NCI-H82 (cell line): ENCODE measurements at places on chromosomes 7 and 10.
A peak's percentile ranks its signal among the peaks of the same experiment; 100 is the strongest.

- no peak for DNase-seq
Measured at GRCh38 chr10:69364232-69364940, 52.3 kb downstream of the TACR2 start.

DNA sequence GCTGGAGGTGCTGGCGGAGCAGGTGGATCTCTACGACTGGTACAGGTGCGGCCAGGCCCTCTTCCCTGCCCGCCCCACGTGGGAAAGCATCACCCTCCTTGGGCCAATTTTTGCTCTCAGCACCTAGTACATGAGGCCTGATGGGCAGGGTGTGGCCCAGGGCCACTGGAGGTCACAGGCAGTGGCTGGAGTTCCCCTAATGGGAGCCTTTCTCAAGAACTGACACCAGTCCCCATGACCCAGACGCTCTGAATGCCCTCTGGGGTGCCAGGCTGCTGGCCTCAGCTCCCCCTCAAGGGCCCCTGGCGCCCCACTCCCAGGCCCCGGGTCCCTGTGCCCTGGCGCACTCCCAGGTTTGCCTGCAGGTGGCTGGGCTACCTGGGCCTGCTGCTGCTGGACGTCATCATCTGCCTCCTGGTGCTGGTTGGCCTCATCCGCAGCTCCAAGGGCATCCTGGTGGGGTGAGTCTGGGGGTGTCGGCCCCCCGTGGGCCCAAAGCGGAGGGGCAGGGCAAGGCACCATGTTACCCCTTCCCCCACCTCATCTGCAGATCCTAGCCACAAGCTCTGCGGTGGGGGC, 15.9 kb downstream of the TTYH3 start:
- DNase-seq: no peak

- no peak for DNase-seq
Measured at GRCh38 chr10:48299066-48299465, 7.4 kb upstream of the MAPK8 start.

DNA sequence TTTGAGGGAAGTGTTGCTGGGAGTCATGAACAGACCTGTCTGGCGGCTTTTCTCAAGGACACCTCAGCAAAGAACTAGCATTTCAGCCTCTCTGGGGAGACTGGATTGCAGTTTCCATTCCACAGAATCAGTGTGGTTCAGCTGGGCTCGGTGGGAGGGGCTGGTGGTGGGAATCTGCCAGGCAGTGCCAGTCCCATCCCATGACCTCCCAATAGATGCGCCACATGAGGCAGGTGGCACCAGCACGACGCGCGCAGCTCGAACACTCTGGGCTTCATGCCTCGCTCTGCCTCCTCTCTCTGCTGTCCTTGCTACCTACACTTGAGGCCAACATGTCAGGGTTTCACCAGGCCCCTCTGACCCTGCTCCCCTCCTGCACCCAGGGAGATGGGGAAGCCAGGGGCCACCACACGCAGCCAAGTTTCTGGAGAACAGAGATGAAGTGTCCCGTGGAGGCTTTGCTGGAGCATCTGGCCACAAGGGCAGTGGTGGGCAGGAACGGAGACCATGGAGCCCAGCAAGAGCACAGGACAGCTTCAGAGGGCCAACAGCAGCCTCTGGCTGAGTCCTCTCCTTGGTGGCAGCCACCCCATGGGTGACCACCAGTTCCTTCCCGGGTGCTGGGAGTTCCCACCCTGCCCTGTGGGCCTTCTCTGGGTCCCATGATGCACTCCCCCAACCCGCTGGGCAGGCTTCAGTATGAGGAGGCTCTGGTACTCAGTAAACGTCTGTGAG, 2.3 kb downstream of the NACAD start:
- DNase-seq: no peak

GRCh38 chr7:51295440-51296245, 21.0 kb downstream of the COBL start:
- peak; percentile 76 for DNase-seq

- DNase-seq: no peak
Measured at GRCh38 chr7:148545932-148546331, 44.6 kb upstream of the C7orf33 start.

GRCh38 chr7:11570922-11571550, 261.0 kb downstream of the THSD7A start:
- no peak for DNase-seq

GRCh38 chr10:86594535-86594934, 59.8 kb upstream of the OPN4 start:
- no peak for DNase-seq

GRCh38 chr7:3924277-3924676, 623.2 kb downstream of the SDK1 start:
- DNase-seq: no peak

DNA sequence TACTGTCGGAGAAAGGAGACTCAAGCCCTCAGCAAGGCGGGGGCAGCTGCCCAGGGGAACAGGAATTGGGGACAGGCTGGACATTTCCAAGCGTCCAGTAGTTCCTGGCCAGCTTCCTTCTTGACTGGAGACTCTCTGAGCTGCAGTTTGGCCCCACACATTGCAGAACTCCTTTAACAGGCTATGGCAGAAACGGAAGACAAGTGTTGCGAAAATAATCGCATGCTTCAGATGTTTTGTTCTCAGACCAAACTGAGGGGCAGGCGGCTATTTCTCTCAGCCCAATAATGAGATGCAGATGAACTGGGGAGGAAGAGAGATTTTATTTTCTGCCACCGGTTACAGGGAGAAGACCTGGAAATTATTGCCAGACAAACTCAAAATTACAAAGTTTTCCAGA, 88.0 kb upstream of the PFKP start:
- DNase-seq: no peak

DNA sequence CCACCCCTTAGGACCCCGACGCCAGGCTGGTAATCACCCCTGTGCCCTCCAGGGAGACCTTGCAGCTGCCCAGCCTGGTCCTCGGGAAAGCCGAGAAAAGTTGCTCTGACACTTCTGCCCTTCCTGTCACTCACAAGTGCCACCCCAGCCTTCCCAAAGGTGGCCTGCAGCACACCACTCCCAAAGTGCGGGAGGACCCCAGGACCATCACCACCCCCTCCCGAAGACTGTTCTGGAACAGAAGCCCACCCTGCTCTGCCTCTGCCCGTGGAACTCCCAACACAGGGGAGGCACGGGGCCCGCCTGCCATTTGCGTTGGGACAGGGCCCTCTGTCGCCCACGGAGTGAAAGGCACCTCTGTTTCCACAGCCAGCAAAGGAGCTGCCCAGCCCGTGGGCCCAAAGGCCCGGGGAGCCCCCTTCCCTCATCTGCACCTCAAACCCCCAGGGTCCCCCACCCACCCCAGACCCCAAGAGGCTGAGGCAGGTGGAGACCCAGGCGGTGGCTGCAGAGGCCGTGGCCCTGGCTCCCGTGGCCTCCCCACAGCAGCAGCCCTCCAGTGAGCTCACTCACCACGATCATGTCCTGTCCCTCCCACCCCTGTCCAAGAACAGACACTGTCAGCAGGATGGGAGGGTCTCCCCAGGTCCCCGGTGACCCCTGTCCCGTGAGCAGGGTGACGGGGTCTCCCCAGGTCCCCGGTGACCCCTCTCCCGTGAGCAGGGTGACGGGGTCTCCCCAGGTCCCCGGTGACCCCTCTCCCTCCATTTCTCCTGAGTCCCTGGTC, 47.8 kb upstream of the PPP2R2D start:
- no peak for DNase-seq

DNA sequence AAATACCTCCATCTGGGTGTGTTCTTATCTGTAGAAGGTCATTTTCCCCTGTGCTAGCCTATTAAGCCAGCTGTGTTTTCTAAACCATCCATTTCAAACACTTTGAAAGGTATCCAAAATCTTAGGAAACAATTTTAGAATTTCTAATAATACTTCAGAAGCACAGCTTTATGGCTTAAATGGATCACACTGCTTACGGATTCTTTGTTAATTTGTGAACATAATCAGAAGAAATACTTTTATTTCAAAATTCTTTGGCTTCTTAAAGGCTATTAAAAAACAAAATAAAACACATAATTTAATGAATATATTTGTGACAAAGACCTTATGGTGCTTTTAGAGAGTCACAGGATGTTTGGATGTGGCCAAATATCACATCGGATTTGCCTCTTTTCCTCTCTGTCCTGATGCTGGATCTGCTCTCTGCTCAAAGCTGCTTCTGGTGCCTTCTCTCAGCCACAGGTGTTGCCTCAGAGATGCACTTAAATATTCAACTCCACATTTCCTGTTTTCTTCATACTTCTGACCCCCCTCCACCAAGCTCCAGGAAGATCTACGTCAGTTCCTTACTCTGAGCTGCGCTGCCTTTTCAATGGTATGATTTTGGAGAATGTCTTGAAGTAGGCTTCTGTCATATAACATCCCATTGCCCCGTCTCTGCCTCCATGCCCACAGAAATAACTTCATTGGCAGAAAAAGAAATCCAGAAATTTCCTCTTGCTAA, 230.6 kb downstream of the MLLT10 start:
- DNase-seq: no peak

- no peak for DNase-seq
Measured at GRCh38 chr7:66778201-66778600, 37.7 kb downstream of the RABGEF1 start.

- DNase-seq: no peak
Measured at GRCh38 chr7:151693140-151693539, 173.4 kb upstream of the RHEB start.

DNA sequence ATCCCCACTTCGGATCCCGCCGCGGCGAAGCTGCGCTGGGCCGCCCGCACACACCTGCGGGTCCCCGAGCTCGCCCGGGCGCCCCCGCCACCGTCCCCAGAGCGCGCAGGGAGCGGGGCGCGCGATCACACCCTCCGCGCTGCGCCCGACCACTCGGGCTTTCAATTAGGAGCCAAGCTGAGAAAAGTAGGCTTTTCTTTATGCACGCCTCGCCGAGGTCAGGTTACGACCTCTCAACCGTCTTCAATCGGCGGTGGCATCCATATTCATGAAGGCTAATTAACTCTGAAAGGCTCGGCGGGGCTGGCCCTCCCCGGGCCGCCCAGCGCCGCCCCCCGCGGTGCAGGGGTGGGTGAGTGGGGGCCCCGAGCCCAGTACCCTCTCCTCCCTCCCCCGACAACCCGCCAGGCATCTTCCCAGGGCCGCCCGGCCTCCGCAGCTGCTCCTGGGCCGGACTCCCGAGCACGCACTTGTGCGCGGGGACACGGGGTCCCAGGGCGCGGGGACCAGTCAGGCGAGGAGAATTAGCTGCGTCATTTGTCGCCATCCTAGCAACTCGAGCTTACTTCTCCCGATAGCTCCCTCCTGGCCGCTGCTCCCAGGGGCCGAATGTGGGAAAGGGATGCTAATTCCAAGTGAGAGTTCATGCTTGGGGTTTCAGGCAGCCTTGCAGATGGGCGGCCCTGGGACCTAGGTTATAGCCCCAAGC, 155.5 kb upstream of the LYZL2 start:
- DNase-seq: peak; percentile 77

DNA sequence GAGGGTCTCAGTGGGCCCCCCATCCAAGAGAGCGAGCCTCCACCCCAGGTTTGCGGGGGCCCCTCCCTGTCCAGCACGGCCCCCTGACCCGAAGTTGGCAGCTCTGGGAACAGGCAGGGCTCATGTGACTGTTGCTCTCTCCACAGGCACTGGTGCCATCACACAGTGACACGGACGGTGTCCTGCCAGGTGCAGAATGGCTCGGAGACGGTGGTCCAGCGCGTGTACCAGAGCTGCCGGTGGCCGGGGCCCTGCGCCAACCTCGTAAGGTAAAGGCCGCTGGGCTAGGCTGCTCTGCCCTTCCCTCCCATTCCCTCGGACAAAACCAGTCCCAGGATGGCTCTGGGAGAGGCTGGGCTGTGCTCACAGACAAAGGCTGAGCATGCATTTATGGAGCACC, 57.2 kb downstream of the COL26A1 start:
- no peak for DNase-seq

DNA sequence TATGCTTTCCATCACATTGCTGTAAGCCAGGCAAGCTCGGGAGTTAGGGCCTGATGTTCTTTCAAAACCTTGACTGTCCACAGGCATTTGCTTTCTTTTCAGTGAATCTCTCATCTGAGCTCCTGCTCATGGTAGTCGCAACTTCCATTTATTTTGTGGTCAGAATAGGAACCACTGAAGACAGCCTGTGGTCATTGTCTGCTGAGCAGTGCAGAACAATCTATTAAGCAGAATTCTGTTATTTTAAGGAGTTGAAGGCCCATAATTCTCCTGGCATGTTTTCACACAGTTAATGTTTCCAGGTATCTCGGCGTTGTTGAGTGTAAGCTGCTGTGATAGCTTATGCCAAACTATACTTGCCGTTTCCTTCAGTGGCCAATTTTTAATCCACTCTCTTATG, 491.1 kb upstream of the AKR1E2 start:
- no peak for DNase-seq
